ENCODE measurements at places on chromosomes 1 and 21.

DNA sequence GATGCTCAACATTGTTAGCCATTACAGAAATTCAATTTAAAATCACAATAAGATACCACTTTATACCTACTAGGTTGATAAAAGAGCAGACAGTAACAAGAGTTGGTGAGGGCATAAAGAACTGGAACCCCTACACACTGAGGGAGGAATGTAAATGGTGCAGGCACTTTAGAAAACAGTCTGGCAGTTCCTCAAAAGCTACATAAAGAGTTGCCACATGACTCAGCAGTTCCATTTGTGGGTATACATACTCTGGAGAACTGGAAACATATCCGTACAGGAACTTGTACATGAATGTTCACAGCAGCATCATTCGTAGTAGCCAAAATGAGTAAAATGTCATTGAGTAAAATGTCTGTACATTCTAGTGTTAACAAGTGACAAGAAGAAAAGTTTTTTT lies 17.0 kb downstream of the NSL1 start:
- DNase-seq: peak; percentile 67

- no peak for DNase-seq
Measured at GRCh38 chr21:34707876-34708325, 39.1 kb downstream of the CLIC6 start.

DNA sequence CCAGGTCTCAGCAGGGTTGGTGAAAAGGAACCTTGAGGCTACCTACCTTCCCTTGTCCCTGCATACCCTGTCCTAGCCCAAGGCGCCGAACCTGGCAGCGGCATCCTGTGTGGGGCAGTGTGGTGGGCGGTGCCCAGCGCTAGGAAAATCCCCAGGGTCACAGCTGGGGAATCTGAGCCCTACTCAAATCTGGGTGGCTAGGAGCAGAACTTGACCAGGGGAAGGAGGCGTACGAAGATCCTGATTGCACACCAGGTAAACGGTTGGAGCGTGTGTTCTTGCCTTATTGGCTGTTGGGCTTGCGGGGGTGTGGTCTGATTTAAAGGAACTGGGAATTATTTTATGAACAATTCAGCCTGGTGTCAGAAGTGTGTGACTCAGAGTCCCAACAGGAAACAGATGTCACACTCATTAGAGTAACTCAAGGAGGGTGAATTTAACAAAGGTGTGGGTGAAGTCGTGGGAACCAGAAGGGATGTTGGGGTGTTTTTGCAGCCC lies 118.6 kb downstream of the LRIG2 start:
- DNase-seq: peak; percentile 18

DNA sequence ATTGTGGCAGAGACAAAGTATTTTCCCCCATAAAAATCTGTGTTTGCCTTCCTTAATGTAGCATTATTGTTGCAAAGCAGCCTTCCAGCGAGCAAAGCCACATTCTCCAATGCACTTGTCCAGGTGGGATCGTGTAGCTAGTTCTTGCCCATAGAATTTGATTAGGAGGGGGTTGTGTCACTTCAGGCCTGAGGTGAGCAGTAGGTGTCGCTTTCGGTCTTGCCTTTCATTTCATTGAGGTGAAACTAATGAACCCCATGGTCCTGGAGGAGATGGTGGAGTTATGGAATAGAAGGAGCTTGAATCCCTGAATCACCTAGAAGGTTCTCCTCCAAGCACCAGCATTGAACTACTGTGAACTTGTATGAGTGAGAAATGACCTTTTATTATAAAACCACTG lies 318.9 kb upstream of the PBX1 start:
- DNase-seq: no peak

- DNase-seq: no peak
Measured at GRCh38 chr1:213987422-213987926, 299 bp upstream of the PROX1 start.

GRCh38 chr1:88731475-88732269 lies 47.6 kb downstream of the PKN2 start:
- no peak for DNase-seq

- DNase-seq: no peak
Measured at GRCh38 chr1:157162345-157162744, 24.1 kb upstream of the ETV3 start.

DNA sequence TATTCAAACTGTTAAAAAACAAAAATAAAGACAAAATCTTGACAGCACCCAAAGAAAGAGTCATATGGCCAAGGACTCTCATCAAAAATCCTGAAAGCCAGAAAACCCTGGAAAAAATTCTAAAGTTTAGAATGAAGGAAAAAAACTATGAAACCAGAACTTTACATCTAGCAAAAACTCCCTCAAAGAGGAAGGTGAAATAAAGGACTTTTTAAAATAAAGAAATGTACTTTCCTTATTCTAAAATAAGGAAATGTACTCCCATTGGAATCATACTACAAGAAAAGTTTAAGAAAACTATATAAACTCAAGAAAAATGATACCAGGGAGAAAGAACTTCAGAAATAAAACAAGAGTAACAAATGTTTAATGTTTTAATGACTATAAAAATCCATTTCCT lies 206.3 kb downstream of the KCNT2 start:
- DNase-seq: no peak

- no peak for DNase-seq
Measured at GRCh38 chr1:205545991-205546390, 41.5 kb downstream of the CDK18 start.

- DNase-seq: no peak
Measured at GRCh38 chr1:163063143-163063542, 6.0 kb upstream of the RGS4 start.

- DNase-seq: no peak
Measured at GRCh38 chr21:38712664-38713063, 93.1 kb upstream of the ETS2 start.

DNA sequence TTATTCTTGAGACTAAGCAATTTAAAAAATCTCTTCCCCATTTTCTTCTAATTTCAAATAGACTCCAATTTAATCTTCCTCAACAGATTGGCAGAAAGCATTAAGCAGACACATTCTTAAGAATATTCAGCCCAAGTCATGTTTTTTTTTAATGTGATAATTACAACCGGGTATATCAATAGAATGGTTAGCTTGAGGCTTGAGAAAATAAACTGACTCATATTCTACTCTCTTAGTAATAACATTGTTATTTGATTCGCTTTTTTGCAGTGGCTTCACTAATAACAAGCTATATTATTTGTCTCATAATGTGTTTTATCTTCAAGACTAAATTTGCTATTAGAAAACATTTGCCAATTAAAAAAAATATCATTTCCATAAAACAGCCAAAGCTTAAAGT lies 488.6 kb upstream of the RGS18 start:
- no peak for DNase-seq

DNA sequence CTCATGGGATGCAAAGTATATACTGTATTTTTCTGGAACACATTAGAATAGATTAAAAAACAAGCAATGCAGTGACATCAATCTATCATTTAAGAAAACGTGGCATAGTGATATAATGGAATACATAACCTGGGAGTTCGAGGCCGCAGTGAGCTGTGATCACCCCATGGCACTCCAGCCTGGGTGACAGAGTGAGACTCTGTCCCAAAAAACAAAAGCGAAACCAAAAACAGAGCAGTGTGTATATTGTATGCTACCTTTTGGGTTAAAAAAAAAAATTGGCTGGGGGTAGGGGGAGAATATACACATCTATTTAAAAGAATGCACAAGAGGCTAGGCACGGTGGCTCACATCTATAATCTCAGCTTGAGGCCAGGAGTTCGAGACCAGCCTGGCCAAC lies 13.5 kb downstream of the SLC2A1 start:
- no peak for DNase-seq
